Natural killer cell (primary cell): ENCODE measurements at places on chromosomes 7 and 10. TPM values are rescaled to one million over a fixed set of nuclear protein-coding genes. Genes with fewer than 3 reads are reported as not detected.
A peak's percentile ranks its signal among the peaks of the same experiment; 100 is the strongest.

Gene CCL24
- total RNA-seq: not detected

- no peak for DNase-seq
- no peak overlapping the region for H3K27ac ChIP-seq
- no peaks in the 10 kb centered on the region for H3K27me3 ChIP-seq
- no peaks in the 10 kb centered on the region for H3K36me3 ChIP-seq
- no peak overlapping the region for H3K4me3 ChIP-seq
Measured at GRCh38 chr7:133980804-133981203, 146.3 kb upstream of the LRGUK start.

- peak; percentile 4 for DNase-seq
- H3K4me1 ChIP-seq: peaks cover 7% of the 10 kb centered on the region
- H3K27me3 ChIP-seq: no peaks in the 10 kb centered on the region
- H3K4me3 ChIP-seq: no peak overlapping the region
- no peaks in the 10 kb centered on the region for H3K36me3 ChIP-seq
- no peak overlapping the region for H3K27ac ChIP-seq
Measured at GRCh38 chr7:31883761-31884164, 186.4 kb downstream of the PDE1C start.

GRCh38 chr10:103544657-103545310 is 51.3 kb downstream of the NEURL1 start:
- H3K4me3 ChIP-seq: no peak overlapping the region
- H3K27me3 ChIP-seq: no peaks in the 10 kb centered on the region
- H3K36me3 ChIP-seq: no peaks in the 10 kb centered on the region
- DNase-seq: no peak
- peaks cover 9% of the 10 kb centered on the region for H3K4me1 ChIP-seq

- no peak for DNase-seq
- H3K27ac ChIP-seq: no peak overlapping the region
- no peaks in the 10 kb centered on the region for H3K36me3 ChIP-seq
Measured at GRCh38 chr10:336247-336646, 201.0 kb downstream of the ZMYND11 start.

- DNase-seq: no peak
- no peaks in the 10 kb centered on the region for H3K36me3 ChIP-seq
- H3K4me1 ChIP-seq: no peaks in the 10 kb centered on the region
- no peaks in the 10 kb centered on the region for H3K27me3 ChIP-seq
- H3K4me3 ChIP-seq: no peak overlapping the region
Measured at GRCh38 chr10:107442035-107442505, 277.6 kb upstream of the SORCS1 start.
